ENCODE measurements at places on chromosomes 5 and 9.

DNA sequence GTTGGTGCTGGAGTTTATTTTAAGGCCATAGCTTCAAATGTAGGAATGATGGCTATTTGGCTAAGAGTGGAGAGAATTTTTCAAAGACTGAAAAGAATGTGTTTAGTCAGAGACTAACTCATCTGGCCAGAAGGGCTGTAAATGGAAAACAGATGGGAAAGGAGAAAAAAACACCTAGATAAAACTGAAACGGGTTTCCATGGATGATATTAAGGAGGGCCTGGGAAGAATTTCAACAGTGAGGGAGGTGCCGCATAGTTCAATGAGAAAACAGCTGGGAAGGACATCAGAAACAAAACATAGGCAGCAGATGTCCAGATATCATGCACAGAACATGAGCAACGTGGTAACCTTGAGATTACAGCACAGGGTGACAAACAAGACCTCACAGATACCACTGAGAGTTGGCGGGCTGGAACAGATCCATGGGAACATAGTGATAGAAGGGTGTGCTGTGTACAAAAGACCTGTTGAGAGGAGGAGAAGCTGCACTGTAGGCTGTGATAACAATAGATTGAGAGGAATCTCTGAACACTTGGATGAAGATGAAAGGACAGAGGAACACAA, 31.2 kb upstream of the RAD23B start:
- DNase-seq = no peak

- no peak for DNase-seq
These were observed 45.0 kb downstream of the NEURL1B start for GRCh38 chr5:172686111-172686510.

DNA sequence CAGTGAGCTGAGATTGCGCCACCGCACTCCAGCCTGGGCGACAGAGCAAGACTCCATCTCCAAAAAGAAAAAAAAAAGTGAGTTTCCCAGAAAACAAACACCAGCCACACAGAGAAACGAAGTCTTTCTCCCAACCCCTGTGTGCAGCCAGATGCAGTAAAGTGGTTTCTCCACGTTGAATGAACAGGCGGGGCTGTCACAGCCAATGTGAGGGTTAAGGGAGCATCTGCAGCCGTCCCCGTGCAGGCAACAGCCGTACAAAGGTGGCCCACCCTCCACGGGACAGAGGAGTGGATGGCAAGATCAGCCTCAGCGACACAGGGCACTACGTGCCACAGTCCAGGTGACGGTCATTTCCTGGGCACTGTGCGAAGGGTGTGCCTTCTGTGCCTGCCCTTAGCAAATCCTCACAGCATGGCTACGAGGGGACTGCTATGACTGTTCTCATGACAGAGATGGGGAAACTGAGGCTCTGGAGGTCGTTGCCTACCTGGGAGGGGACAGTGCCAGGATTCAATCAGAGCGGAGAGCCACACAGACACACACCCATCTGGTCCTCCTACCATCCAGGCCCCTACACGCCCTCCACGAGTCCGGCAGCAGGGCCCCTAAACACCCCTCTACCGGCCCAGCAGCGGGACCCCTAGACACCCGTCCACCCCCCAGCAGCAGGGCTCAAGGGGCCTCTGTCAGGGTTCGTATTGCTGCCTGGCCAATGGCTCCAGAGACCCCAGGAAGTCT, 2.3 kb downstream of the VAV2 start:
- no peak for DNase-seq

- DNase-seq = no peak
These were observed 159.9 kb upstream of the RAI14 start for GRCh38 chr5:34496260-34496691.

DNA sequence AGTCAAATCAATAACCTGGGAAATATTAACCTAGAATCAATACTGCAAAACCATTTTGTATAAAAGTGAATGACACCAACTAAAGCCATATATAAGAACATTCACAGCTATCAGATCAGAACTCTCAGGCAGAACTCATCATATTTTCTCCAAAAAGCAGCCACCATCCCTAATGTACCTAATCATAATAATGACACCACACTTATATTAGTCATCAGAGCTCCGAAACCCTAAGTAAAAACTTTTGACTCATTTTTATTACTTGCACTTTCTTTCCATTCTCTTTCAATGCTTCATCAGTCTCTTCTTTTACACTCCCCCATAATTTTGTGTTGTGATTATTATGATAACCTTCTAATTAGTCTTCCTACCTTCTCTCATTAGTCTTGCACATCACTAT, 45.3 kb downstream of the INSL6 start:
- DNase-seq = no peak

DNA sequence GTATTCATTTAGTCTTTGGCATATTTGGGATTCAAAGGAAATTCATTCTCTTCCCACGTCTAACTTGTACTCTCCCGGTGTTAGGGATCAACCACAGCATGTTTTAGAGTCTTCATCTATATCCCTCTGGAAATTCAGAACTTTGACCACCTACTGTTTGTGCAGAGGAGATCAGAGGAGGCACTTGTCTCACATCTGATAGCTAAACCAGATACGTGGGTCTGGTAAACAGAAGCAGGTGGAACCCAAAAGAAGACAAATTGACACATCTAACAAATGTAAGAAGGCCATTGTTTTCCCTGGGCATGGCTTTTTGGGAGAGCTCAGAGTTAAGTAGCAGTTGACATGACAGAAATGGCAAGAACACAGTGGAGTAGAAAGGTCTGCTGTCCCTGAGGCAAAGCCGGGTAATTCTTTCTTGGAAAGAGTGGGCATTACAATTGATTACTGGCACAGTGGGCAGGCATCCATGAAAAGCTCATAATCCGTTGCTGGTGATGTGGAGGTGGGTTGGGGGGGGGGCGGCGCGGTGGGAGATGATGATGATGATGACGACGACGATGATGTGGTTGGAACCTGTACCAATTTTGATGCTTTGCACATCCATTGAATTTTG, 27.5 kb downstream of the PIP5K1B start:
- no peak for DNase-seq

DNA sequence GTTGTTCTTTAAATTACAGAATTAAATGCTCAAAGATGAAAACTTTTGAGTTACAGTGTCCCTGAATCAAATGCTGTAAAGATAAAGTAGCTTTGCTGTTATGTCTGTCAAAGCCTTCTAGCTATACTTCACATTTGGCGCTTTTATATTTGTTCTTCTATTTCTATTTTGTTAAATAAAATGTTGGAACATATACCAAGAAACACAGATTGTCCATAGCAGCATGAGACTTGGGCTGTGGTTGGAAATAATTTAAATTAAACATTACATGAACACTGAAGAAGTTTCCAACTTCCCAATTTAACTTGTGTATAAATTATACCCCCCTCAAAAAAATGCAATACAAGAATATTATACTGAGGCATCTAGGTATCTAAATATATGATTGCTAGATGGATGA, 249.8 kb downstream of the NR2F1-AS1 start:
- no peak for DNase-seq

DNA sequence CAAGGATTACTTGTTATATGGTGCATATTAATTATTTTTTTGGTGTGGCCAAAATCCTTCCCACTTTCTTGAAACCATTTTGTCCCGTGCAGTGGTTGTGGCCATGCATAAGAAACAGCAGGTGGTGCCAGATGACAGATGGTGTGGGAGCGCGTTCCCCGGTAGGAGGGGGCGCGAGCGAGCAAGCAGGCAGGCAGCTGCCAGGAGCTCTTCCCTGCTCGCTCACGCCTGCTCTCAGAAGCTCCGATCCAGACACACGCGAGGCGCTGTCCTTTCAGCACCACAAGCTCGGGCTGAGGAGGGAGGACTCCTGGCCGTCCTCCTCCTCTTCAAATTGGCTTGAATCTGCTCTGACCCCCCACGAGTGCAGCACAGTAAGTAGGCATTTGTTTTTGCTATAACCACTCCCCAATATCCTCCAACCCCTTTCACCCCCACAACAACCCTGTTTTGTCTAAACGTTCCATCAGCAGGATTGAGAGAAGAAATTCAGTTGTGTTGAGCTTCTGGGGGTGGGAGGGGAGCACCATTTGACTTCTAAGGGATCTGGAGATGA, at the start of gene NSG2:
NSG2 (plus strand) TSS at position 237 of the 556 bp plus-strand sequence. CDS start 1,050 bp downstream, outside the sequence.
- no peak for DNase-seq
